Activated T-cell treated with anti-CD3 and anti-CD28 coated beads, Interleukin-2, amount 50 U/mL, for 72 hours (primary cell): ENCODE measurements at places on chromosomes 13 and 19. TPM values are rescaled to one million over a fixed set of nuclear protein-coding genes. Genes with fewer than 3 reads are reported as not detected.

GRCh38 chr13:108925070-108925469, 295.7 kb downstream of the MYO16 start:
- no peak for DNase-seq

- no peak for DNase-seq
These were observed 81.0 kb upstream of the SLC7A1 start for GRCh38 chr13:29676535-29676934.

DNA sequence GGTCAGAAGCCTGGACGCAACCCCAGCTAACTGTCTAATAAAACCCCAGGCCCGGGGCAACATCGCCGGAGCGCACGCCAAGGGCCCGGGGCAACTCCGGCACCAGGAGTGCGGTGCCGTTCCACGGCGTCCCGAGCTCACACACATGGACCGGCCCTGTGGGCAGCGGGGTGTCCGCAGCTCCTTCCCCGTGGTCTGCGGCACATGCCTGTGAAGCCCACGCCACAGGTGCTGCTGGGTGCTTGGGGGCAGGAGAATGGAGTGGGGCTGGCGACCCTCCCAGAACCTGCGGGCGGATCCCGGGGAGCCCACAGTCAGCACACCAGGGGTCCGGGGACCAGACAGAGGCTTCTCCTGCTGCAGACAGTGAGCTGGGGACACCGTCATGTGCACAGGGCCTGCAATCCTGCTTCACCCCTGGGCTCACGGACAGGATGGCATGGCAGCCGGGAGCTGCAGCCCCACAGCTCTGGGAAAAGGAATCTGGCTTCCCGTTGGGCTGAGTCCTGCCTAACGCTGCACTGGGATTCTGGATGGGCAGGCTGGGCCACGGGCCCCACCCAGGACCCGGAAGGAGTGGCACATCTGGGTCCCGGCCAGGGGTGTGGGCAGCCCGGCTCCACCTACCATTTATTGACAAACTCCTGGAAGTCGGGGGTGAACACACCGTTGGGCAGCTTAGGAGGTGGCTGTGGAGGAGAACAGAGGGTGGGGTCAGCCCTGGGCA, 28.2 kb upstream of the ZBTB7A start:
- no peak for DNase-seq

DNA sequence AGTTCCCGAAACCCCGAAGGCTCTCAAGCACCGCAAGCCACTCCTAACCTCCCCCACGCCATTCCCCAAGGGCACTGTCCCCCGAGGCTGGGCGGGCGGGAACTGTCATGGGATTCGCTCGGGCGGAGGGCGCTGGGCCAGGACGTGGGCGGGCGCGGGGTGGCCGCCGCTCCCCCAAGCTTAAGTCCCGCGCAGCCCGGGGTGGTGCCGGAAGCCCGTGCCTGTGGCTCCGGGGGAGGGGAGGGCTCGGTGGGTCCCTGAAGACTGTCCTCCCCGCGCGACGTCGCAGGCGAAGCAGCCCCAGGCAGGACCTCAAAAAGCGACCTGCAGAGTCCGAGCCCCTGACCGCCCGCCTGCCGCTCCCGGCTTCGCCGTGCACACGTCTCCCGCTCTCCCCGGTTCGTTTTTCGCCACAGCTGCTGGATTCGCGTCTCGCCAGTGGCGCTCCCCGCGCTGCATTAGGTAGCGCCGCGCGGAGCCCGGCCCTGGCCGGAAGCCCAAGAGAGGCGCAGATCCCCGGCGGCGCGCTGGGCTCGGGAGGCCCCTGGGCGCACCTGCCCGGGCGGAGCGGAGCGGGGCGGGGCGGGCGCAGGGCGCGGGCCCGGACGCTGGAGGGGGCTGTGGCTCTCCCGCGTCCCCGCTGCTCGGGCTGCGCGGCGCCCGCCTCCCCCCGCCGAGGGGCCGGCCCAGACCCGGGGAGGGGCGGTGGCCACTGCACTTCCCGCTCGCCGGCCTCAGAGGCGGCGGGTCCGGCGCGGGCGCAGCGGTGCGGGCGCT, at the start of gene FARP1:
Gene FARP1, plus strand, starts transcription at position 715 of the 777 bp plus-strand sequence. CDS start 70,149 bp downstream, outside the sequence.
- peak; percentile 75 for DNase-seq

FRY gene
- total RNA-seq = 6.5 TPM
